ENCODE measurements at places on chromosomes 13 and 19.

DNA sequence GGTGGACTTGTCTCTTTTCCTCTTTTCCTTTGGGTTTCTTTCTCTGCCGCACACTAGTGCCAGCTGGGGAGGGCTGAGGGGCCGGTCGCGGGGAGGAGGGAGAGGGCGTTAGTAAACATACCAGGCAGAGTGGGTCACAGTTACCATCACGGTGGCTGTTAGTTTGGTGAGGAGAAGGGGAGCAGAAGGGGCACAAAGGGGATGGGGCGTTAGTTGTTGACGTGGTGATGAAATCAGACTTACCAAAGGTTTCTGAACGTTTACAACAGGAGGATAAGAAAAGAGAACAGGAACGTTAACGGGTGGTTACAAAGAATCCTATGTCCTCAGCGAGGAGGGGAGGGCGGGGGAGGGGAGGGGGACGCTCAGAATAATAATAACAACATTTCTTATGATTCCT lies 77.9 kb downstream of the PTPRS start:
- DNase-seq, result no peak

DNA sequence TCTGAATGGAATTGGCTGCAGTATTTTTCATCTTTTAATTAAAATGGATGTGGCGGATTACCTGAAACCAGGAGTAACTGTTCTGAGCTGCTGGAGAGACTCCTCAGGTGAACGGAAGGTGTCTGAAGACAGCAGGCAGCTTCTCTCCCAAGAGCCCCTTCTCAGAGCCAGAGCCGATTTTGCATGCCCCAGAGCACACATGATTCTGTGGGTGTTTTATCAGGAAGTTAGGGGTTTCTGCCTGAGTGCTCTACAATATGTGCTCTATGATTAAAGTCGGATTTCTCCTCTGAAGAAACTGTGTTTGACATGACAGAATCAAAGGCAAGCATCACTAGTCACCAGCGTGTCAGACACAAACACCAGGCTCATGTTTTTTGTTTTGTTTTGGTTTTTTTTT lies 60.7 kb upstream of the MCF2L start:
- DNase-seq, result no peak

DNA sequence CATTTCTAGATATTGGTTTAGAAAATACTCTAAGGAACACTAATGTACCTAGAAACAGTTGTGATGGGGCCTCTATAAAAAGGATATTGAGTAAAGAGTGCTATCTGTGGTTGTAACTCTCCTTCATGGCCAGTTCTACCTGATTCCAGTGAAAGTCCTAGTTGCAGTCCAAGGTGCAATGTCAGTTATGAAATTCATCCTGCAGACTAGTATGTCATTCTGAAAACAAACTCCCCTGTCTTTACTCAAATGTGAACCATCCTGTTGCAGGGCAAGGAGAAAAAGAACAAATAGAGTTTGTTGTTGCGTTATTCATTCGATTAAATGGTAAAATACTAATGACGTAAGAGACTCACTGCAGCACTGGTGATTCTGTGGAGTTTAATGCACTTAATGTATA lies 18.3 kb upstream of the N4BP2L1 start:
- DNase-seq, result no peak

DNA sequence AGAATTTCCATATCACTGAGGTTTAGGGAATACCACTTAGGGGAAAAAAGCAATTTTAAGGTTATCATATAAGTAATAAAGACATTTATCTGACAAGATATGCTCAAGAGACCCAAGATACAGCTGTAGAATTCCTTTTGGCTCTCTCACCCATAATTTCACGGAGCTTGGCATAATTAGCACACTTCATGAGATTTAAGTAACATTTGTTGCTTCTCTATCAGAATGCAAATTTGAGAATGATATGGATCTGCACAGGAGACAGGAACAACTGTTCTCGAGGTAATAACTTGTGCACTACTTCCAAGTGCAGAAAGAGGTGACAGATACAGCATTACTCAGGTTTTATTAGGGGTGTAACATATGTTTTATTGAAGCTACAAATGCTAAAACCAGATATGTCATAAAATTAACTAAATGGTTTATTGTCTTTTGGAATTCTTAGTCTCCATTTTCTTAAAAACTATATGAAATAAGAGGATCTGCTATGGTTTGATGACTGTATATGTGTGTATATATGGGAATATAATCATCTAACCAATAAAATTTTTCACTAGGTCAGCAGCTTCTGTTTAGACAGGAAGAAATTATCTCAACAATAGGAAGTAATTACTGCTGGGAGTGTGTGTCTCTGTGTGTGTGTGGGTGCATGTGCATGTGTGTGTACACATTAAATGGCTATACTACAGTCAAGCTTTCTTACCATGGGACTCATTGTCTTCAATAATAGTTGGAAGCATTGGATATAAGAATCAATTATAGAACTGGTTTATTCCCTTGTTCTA lies 401.3 kb downstream of the PCDH17 start:
- no peak for DNase-seq

- DNase-seq, result no peak
Observed at GRCh38 chr13:44125943-44126469, 246.3 kb downstream of the LACC1 start.

GRCh38 chr13:100333141-100333540 lies 244.2 kb downstream of the PCCA start:
- DNase-seq, result no peak

DNA sequence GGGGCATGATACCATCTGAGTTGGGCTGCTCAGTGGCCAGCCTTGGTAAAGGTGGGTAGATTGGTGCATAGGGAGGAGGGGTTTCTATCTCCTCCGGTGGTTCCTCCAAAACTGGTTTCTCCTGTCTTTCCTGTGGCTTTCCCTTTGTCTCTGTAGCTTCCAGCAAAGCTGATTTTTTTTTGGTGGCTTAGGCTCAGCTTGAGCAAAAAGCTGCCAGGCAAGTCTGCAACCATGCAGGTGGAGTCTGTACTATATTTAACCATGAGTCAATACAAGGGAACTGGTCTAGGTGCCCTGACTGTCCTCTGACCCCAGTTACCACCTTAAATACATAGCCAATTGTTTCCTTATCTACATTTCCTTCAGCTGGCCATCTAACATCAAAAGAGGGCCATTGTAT lies 64.0 kb upstream of the ZNF681 start:
- DNase-seq, result no peak

DNA sequence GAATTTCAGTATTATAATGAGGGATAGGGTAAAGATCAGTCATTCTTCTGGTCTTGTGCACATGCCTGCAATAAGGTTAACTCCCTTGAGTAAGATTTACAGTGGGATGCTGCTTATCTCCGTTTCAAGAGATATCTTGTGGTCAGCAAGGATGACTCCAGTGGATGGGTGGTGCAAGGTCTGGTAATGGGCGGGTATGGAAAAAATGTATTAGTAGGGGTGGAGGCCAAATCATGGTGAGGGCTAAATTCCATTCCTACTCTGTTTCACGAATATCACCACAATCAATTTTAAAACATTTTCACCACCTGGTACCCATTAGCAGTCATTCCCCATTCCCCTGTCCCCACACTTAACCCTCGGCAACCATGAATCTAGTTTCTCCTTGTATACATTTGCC lies 40.6 kb downstream of the CCDC122 start:
- DNase-seq, result peak; percentile 58

GRCh38 chr13:102028206-102028605 lies 373.6 kb downstream of the FGF14 start:
- DNase-seq, result no peak

GRCh38 chr13:35672611-35673010 lies 196.1 kb upstream of the MAB21L1 start:
- DNase-seq, result no peak

DNA sequence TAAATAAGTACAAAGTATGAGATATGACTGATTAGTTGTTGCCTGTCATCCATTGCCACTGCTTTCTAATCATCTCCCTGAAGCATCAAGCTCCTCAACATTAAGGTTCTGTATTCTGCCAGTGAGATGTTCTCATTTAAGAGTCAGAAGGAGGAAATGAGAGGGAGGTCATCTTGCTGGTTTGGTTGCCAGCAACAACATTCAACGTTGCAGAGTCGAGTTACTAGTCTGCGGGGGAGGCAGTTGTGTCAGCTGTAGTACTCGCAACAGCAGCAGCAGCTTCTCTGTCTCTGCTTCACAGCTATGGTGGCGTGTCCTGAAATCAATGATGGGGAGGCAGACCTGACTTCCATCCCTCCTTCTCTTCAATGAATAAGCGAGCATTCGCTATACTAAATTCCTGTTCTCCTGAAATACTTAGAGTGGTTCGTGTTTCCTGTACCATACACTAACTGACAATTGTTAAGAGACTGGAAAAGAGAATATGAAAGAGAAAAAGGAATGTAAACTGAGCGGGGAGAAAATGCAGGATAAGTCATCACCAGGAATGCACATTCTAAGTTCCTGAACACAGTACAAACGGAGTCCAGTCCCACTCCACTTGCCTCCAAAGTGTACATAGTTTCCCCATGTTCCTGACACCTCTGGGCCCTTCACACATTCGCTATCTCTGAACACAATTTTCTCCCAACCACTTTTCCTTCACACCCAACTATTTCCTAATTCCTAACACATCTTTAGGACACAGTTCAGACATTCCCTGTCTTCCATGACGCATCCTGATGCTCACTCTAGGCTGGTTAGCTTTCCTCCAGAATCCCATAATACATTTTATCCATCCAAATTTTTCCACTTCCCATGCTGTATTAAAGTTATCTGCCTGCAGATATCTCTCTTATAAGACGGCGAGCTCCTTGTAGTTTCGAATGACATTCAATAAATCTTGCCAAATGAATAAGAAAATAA lies 263.0 kb downstream of the KLF12 start:
- peak; percentile 97 for DNase-seq

DNA sequence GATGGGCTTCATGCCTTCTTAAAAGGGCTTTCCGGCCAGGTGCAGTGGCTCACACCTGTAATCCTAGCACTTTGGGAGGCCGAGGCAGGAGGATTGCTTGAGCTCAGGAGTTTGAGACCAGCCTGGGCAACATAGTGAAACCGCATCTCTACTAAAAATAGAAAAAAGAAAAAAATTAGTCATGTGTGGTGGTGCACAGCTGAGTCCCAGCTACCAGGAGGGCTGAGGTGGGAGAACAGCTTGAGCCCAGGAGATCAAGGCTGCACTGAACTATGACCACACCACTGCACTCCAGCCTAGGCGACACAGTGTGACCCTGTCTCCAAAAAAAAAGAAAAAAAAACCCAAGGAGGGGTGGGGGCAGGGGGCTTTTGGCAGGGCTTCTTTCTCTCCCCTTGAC lies 7.2 kb downstream of the CARS2 start:
- DNase-seq, result no peak

DNA sequence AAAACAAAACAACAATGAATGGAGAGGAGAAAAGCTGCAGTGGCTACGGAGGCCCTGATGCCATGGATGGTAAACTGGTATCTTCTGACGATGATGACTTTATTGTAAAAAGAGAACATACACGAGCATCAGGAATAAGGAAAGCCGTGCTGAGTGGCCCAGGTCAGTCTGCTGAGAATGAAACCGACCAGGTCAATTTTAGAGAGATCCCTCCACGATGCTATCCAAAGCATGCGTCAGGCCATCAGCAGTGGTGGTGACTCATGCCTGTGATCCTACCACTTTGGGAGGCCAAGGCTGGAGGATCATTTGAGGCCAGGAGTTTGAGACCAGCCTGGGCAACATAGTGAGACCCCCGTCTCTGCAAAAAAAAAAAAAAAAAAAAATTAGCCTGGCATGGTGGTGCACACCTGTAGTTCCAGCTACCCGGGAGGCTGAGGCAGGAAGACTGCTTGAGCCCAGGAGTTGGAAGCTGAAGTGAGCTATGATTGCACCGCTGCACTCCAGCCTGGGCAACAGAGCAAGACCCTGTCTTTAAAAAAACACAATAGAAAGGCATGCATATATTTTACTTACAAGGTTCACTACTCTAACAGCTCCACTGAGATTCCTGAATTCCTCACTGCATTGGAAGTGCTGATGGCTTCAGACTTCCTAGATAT lies 62.3 kb downstream of the GADD45B start:
- no peak for DNase-seq

- DNase-seq, result no peak
Observed at GRCh38 chr13:50779443-50780200, 63.9 kb downstream of the DLEU7 start.

DNA sequence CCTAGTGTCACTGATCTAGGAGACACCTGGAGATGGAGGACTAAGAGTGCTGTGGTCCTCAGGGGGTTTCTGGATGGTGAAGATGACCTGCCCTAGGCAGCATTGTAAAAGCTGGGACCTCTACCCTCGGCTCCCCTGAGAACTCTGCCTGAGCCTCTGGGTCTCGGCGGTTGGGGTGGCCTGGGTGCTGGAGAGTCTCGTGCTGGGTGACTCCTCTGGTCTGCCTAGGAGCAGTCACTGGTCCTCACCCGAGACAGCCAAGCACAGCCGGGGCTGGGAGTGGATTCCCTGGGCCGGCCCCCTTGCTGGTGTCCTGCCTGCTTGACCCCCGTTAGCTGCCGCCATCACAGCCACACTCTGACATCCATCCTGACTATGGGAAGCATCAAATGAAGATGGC lies 6.7 kb downstream of the KCTD15 start:
- DNase-seq, result no peak
